Mucosa of descending colon (tissue), 3 donors: ENCODE measurements at places on chromosomes 1 and 21. TPM values are rescaled to one million over a fixed set of nuclear protein-coding genes. Genes with fewer than 3 reads are reported as not detected.

The LENEP gene
- 0.60 TPM for total RNA-seq

DNA sequence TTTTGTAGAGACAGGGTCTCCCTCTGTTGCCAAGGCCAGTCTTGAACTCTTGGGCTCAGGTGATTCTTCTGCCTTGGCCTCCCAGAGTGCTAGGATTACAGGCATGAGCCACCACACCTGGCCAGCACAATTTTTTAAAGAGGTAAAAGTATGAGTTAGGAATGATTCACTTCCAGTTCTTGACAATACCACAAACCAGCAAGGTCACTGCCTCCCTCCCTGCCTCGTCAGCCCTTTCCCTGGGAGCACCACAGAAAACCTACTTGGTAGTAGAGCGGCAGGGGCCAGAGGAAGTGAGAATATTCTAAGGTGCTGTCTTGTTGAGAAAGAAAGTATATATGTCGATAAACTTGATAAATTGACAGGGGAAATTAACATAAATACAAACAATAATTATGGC, 10.8 kb upstream of the CDA start:
- DNase-seq, result no peak

DNA sequence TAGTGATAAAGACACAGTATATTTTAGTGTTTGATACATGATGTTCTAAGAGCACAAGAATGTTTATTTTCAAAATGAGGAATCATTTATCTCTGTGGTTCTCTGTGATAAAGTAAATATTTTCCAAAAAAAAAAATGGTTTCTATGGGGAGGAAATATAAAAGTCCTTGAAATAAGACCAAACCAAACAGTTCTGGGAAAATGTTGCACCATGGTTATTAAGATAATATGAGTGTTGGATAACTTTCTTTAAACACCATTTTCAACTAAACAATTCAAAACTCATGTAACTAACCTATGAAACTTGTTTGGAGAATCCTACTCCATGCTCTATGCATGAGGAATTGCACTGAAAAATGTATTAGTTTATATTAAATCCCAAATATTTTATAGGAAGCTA, 184.6 kb downstream of the KCNT2 start:
- DNase-seq, result no peak

- DNase-seq, result no peak
Observed at GRCh38 chr1:186474208-186474607, 13.3 kb upstream of the PDC start.

GRCh38 chr1:116408193-116408592, 35.1 kb downstream of the ATP1A1 start:
- DNase-seq, result no peak
